ENCODE measurements at places on chromosomes 5 and 9.

GRCh38 chr9:5587024-5587423 lies 41.9 kb upstream of the RIC1 start:
- DNase-seq, result no peak

GRCh38 chr5:77491783-77492652 lies at the start of gene WDR41:
Gene WDR41, minus strand, starts transcription at chr5:77492316. Its CDS starts 96 bp downstream, at chr5:77492220.
- DNase-seq, result peak; percentile 73

GRCh38 chr5:23013395-23013998 lies 160.4 kb upstream of the CDH12 start:
- peak; percentile 64 for DNase-seq

DNA sequence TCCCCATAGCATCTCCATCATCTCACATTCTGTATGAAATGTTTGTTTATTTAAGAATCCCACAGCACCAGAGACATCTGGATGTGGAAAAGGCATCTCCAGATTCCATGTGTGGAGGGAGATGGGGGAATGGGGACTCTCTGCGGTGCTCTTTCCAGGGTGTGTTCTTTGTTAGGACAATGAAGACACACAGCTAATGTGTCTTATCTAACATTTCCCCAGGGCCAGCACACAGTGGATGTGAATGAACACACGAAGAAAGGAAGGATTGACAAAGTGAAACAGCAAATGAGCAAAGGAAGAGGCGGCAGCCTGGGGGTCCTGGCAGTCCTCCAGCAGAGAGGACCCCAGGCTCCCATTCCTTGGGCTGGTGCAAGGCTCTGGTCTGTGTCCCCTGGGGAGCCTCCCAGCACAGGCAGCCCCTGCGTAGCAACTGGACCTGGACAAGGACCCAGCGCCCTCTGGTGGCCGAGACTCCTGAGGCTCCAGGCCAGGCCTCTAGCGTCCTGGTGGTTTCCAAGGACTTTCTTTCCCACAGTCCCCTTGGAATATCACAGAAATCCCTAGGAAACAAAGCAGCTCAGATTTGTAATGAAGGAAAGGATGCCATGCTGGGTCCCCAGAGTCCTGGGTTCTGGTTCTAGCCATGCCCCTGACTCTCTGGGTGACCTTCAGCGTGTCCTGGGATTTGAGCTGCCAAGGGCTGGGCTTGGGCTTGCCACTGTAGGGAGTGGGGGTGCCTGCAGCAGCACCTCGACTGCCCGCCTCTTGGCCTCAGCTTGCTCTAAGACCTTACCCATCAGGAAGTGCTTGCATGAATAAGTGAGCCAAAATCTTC lies 3.5 kb upstream of the PDLIM7 start:
- peak; percentile 27 for DNase-seq

DNA sequence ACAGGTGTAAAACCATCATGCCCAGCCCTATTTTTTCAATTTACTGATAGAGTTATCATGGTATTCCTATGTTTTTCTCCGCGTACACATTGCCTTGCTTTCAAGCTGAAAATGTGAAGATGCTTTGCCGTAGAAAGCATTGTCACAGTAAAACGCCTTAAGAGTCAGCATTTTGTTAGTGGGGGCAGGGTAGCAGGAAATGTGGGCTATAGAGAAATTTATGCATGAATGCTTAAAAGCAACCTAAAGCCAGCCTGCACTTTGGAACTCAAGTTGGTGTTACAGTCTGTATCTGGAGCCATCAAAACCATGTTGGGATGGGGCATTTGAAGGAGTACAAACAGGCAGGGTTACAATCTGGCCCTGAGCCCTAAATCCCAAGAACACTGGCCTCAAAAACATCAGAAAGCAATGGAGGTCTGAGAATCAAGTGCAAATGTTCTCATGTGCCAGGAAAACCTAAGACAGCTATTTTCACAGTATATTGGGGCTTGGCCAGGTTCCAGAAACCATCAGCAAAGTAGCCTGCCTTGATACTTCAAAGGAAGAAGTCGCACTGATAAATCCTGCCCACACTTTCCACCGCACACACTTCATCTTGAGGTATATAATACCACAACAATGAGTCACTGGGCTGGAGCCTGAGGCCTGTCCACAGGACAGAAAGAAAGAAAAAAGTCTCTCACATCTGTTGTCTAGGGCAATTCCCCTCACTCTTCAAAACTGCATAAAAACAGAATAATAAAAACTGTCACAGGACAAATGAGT lies 313.8 kb downstream of the ENC1 start:
- peak; percentile 50 for DNase-seq
